Left hindlimb (tissue), 1 donor: ENCODE measurements at places on chromosomes 12 and 14.

GRCh38 chr12:57965766-57966165 is 24.4 kb downstream of the ATP23 start:
- DNase-seq: no peak

DNA sequence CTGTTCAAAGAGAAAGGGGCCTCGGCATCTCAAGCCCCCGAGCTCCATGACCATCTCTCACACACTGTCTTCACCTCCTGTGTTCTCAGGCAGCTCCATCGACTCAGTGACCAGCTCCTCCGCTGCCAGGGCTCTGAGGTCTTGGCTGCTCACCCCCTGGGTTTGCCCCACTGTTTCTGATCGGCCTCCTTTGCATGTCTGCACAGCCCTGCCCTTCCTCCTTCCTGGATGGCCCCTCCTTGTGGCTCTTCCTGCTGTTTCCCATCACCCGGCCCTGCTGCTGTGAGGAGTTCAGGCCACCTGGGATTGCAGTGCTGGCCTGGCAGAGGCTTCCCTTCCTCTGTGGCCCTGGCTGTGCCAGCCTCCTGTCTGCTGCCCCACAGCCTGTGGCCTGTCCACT is 38.1 kb upstream of the PIWIL1 start:
- DNase-seq: no peak

DNA sequence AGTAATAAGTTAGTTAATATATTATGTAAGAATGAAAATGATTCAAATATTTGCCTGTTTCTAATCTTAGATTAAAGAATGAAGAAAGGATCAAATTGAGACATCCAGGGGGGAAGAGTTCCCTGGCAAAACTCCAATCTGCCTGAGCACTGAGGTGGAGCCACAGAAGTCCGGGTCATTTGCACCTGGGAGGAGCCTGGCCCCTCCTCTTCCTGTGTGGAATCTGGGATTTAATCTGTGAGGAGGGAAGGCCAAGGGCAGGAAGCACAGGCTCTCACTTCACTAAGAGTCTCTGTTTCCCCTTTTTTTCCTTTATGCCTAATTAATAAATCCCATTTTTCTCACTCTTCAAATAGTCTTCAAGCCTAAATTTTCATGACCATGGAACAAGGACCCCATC is 599.5 kb downstream of the FLRT2 start:
- no peak for DNase-seq

DNA sequence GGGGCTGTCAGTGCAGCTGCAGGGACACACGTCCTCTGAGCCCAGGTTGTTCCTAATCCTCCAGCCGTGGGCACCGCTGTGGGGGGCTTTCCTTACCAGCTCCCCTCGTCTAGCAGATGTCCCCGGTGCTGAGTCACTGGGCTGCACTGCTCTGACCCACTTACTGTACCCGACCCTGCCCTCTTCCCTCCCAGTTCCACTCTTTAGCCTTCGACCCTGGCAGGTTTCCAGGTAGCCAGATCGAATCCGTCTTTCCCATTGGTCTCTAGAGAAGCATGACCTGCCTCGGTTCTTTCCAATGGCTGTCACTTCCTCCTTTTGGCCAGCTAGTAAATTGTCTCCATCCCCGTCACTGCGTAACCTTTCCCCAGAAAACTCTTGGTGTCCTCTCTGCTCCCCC is 48.4 kb downstream of the ELK3 start:
- no peak for DNase-seq

GRCh38 chr14:52352569-52352968 is 38.5 kb downstream of the PTGER2 start:
- no peak for DNase-seq

GRCh38 chr12:52308806-52309425 is 12.3 kb downstream of the KRT83 start:
- no peak for DNase-seq

DNA sequence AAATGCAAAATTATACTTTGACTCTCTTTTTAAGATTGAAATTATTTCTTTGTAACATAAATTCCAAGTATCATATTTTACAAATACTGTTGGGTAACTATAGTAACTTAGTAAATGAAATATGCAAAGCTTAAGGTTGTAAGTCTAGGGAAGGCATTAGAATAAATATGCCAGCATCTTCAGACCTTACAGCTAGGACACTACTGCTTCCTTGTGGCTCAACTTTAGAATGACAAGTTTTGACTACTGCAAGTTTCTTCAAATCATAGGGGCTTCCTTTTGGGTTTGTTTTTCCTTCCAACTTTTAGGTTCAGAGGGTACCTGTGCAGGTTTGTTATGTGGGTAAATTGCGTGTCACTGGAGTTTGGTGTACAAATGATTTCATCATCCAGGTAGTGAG is 17.7 kb upstream of the ANP32D start:
- no peak for DNase-seq

DNA sequence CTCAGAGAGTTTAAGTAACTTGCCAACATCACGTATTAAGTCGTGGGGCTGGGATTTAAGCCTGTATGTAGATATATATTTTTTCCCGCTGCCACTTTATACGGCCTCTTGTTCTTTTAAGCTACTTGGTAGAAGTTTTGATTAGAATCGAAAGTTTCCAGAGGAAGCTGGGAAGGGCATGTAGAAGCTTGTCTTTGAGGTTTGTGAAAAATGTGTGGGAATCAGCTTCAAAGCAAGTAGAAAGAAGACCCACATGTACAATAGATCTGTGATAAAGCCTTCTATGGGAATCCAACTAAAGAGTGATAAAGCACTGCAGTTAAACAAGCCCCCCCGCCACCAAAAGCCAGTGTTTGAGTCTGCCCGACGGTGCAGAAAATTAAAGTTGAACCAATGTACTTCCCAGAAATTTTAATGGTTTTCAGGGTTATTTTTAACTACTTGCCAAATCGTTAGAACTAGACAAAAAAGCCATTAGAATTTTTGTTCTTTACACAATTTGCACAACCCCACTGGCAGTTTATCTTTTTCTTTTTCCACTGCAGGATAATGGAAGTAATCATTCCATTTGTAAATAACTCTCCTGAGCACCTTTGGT is 25.5 kb downstream of the SERPINA11 start:
- no peak for DNase-seq

GRCh38 chr12:111596985-111597830 is 1.9 kb downstream of the ATXN2 start:
- peak; percentile 52 for DNase-seq

GRCh38 chr14:61570549-61571290 is 124.6 kb upstream of the HIF1A start:
- DNase-seq: no peak

DNA sequence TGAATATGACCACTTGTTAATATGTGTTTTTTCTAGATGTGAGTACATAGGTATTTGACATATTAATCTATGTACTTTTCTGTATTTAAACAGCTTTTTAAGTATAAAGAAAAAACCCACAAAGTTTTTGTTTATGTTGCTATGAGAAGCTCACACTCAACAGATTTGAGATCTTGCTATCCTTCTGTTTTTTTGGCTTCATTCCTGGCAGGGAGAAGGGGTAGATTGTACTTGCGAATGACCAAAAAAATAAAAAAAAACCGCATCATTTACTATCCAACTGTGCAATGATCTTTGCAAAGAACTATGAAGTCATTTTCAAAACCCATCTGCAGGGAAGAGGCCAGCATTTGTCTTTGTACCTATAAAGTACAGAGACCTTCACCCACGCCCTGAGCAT is 28.4 kb upstream of the TBX5 start:
- DNase-seq: no peak

DNA sequence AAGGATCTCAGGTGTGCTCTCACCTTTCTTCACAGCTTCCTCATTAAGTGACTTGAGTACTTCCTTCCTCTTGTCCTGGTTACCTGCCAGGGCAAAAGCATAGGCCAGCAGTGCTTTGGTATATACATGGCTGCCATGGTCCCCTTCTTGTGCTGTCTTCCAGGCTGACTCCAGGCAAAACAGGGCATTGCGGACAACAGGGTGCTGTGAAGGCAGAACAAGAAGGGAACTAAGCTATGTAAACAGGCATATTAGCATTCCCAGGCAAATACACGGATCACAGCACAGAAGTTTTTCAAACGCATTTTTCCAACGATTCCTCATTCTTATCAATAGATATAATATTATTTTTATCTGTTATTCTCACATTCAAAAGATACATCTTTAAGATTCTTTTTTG is 39.0 kb downstream of the A2M start:
- DNase-seq: no peak

DNA sequence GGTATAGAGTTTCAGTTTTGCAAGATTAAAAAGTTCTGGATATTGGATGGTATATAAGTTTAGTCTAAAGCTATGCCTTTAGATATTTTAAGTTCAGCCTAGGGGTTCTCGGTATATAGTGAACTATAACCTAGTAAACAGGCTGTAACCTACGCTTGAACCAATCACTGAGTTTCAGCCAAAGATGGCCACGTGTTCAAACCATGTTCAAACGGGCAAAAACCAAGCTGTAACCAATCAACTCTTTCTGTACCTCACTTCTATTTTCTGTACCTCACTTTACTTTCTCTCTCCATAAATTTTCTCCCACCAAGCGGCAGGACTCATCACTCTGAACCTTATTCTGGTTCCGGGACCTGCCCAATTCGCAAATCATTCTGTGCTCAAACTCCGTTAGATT is 1.4 kb downstream of the TMBIM4 start:
- DNase-seq: no peak

GRCh38 chr12:52461693-52462092 is 9.7 kb upstream of the KRT6B start:
- DNase-seq: no peak

DNA sequence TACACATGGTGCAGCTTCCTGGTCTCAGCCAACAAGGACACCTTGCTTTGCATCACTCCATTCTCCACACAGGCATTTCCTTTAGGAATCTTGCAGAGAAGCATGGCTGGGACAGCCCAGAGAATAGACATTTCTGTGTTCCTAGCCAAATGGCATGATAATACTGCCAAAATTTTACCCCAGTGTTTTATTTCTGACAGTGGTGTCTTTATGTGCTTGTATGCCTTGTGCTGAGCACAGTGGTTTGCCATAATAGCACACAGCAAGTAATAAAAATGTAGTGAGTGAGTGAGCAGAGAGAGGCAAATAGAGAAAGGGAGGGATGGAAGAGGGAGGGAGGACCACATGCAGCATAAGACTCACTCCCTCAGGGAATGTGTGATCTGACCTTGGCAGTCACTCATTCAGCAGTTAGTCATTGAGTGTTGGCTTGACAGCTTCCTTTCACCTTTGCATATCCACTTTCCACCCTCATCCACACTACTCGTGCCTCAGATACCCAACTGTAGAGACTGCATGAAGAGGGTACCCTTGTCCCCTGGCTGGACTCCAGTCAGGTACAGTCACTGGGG is 212.8 kb upstream of the CCDC196 start:
- no peak for DNase-seq

DNA sequence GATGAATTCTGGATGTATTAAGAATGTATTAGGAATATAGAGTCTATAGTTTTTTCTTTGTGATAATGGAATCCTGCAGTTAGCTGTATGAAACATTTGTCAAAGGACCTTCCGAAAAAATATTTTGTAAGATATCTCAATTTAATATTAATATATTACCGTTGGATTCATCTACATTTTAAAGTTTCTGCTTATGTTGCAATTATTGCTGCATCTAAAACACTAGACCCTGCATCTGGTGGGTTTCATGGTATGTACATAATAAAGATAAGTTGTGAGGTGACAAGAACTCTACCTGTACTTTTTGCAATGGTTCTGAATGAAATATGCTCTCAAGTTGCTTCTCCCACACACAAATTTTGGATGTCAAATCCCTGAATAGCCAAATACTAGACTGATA is 565.9 kb upstream of the FBXO33 start:
- no peak for DNase-seq

- no peak for DNase-seq
These were observed 93.8 kb downstream of the NUMB start for GRCh38 chr14:73364559-73364958.

GRCh38 chr12:38831715-38832114 is 73.7 kb downstream of the CPNE8 start:
- no peak for DNase-seq

- no peak for DNase-seq
These were observed 57.0 kb downstream of the PLEKHG7 start for GRCh38 chr12:92759634-92760268.

- DNase-seq: no peak
These were observed 115.4 kb upstream of the PRICKLE1 start for GRCh38 chr12:42704810-42705401.

- DNase-seq: no peak
These were observed 27.1 kb downstream of the VRK1 start for GRCh38 chr14:96824283-96824682.

DNA sequence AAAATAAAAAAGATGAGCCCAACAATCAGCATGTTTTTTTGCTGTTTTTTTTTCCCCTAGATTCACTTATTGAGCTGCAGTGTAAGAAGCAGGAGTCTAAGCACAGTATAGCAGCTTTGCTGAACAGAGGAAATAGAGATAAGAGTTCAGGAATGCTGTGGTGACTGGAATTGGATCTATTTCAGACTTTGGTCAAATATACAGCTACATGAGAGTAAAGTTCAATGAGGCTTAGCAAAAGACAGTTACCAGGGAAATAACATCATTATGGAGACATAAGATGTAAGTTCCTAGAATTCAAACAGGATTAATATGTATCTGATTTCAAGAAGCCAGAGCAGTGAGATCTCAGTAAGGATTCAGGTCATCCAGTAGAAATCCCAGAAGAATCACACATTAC is 613.0 kb downstream of the RPS29 start:
- no peak for DNase-seq

DNA sequence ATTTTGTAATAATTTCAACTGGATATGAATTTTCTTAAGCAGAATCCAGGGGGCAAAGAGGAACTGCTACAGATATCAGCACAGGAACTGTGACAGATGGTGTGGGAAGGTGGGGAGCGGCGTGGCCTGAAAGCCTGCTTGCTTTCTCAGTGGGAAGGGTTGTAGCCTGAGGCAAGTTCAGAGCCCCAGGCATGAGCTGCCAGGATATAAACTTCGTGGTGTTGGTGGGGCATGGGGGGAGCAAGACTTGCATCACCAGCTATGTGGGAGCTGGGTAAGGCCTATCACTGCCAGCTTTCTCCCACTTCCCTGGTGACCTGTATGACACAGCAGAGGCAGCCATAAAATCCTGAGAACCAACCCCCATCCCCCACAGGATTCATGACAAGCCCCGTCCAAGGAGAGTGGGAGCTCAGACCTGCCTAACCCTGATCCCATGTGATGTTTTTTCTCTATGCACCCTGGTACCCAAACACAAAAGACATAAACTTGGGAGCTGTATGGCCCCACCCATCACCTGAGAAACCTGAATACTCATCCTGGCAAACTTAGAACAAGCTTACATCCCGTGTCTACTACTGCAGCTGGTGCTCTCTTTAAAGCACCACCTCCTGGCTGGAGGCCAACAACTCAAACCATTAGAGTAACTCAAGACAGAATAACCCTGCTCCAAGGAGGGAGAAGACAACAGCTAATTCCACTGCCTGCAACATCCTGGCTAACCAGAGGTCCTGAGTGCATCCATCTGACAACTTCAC is 16.5 kb downstream of the CLEC1A start:
- DNase-seq: no peak

- DNase-seq: no peak
These were observed 467.1 kb downstream of the ATP23 start for GRCh38 chr12:58408516-58408915.

DNA sequence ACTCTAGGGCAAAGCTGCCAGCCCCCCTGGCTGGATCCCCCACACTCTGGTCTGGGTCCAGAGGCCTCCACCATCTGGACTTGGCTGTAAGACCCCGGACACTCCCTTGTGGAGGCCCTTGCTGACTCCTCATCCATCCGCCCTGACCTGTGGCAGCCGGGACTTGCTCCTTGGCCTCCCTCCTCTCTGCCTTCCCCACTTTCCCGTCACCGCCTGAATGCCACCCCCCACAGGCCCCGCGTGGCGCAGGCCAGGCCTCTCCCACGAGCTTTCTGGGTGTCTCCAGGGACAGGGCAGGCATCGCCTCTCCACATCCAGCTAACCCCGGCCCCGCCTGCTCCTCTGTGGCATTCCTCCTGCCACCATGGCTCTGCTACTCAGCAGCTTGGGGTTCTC is 14.1 kb downstream of the JAG2 start:
- DNase-seq: peak; percentile 35
